ENCODE measurements at places on chromosomes 7 and 10.

- DNase-seq, result no peak
Observed at GRCh38 chr7:52955522-52955921, 79.9 kb upstream of the POM121L12 start.

DNA sequence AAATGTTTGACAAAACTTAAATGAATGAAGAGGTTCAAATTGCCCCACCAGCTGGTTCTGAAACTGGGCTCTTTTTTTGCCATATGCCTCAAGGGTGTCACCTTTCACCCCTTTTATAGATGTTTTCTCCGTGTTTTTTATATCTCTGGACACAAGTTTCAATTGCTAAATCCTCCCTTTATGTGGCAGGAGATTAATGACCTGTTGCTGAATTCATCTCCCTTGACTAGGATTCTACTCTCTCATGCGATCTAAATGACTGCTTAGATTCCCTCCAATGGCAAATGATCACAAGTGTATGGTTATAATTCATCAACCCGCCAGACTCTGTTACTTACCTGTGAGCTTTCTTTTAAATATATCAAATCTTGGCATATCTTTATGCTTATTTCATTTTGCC is 677.0 kb upstream of the POT1 start:
- DNase-seq, result no peak

DNA sequence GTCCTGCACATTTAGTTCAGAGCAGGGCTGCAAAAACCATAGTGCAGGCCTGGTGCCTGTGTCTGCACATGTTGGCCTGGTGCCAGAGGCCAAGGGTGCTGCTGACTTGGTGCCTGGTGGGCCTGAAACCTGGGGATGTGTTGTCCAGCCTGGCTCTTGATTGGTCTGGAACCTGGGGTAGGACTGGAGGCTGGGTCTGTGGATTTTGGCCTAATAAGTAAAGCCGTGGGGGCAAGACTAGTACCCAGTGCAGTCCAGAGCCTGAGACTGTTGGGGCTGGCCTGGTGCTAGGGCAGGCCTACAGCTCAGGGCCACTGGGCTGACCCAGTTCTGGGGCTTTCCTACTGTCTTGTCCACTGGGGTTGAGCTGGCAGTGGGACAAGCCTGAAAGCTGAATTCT is 817.9 kb downstream of the DNAJB9 start:
- DNase-seq, result no peak

DNA sequence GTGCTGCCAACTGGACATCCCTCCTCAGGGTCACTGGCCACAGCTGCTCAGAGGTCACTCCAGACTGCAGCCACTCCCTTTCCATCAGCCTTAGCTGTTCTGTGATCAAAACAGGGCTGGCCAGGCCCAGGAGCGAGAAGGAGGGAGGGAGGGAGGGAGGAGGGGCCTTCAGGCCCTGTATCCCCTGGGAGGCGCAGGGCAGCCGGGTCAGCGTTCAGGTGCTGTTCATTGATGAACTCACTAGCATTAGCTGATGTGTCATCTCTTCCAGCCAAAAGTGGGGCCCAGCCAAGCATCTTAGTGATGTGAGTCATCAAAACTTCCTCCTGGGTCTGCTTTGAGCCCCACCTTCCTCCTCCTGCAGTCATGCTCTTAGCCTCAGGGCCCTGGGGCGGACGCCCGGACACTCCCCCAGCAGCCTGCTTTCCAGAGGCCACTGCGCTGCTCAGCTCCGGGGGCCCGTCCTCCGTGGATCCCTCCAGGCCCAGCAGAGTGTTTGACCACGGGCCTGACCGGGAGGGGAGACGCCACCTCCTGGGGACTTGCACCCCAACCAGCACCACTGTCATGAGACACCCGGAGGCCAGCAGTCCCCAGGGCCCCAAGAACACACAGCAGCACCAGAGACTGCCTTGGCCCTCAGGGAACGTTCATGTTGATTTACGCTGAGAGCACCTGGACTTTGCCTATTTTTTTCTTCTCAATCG is 149.2 kb downstream of the PRKAG2 start:
- no peak for DNase-seq

DNA sequence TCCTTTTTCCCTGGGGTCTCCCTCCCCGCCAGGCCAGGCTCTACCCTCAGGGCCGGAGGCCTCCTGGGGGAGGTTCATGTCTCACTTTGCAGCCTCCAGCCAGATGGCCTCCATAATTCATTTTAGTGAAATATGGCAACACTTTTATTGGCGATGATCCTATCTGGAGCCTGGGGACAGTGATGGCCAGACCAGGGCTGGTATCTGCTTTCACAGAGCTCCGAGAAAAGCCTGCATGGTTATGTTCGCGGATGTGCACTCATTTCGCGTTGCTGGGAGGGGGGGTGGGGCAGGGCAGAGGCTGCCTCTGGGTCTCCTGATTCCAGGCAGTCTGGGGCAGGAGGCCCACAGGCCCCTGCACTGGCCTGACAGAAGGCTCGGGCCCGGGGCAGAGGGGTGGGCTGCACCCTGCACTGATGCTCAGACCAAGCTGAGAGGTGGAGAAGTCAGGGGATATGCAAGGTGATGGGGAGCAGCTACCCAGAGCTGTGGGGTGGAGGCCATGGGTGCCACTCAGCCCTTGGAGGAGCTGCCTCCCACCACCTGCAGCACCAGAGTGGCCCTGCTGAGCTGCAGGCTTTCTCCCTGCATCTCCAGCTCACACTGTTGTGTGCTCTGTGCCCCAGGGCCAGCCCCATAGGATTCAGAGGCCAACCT is 85.3 kb upstream of the RET start:
- no peak for DNase-seq

DNA sequence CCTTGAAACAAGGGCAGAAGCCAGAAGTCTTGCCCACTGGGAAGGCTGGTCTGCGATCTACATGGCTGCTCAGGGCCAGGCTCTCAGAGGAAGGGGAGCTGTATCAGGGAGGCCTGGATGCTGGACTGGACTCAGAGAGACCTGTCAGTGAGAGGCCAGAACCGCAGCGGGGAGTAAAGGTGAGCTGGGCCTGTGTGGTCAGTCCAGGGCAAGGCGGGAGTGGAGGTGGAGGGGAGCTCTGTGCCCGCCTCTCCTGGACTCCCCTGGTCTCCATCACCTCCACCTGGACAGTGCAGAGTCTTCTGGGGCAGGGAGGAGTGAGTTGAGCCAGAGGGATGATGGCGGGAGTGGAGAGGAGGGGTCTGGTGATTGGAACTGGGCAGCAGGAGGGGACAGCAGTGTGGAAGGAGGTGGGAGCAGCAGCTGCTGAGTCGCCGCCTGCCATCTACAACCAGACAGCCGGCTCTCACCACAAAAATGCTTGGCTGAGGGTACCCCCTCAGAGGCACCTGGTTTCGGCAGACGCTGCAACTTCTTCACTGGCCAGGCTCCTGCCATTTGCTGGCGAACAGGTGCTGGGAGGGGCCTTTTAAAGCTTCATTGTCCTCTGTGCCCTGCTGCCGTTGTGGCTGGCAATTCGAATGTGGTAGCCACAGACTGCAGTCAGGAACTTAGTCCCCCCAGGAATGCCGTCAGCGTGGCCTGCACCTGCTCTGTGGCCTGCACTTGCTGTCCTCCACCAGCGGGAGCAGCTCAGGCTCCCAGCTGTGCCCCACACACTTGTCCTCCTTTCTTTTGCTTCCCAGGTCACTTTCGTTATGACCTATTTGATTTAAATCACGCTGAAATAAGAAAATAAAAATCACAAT is 3.5 kb downstream of the RASSF4 start:
- no peak for DNase-seq

DNA sequence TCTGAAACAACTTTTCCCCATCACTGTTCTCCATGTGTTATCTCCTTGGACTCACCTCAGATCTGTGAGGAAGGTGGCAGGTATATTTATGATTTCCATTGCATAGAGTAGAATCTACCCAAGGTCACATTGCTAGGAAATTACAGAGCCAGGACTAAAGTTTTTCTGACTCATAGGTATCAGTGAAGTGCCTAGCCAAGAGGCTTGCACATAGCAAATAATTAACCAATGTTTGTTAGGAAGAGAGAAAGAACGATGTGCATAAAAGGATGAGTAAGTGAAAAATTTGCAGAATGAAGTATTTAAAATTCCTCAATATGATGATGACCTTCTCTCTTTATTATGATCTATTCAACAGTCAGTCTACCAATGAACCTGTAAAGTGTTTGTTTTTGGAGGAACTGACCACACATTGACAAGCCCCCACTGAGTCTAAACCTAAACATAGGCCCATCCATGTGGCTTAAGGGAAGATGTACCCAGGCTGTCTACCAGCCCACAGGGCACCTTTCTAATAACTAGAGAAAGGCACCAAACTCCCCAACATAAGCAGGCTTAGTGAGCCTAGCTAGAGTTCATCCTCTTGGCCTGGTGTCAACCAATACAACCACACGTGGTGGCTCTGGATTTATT is 252.9 kb upstream of the ZMIZ1 start:
- DNase-seq, result no peak

- DNase-seq, result peak; percentile 13
Observed at GRCh38 chr7:143884969-143885559, 16.9 kb downstream of the TCAF1 start.

DNA sequence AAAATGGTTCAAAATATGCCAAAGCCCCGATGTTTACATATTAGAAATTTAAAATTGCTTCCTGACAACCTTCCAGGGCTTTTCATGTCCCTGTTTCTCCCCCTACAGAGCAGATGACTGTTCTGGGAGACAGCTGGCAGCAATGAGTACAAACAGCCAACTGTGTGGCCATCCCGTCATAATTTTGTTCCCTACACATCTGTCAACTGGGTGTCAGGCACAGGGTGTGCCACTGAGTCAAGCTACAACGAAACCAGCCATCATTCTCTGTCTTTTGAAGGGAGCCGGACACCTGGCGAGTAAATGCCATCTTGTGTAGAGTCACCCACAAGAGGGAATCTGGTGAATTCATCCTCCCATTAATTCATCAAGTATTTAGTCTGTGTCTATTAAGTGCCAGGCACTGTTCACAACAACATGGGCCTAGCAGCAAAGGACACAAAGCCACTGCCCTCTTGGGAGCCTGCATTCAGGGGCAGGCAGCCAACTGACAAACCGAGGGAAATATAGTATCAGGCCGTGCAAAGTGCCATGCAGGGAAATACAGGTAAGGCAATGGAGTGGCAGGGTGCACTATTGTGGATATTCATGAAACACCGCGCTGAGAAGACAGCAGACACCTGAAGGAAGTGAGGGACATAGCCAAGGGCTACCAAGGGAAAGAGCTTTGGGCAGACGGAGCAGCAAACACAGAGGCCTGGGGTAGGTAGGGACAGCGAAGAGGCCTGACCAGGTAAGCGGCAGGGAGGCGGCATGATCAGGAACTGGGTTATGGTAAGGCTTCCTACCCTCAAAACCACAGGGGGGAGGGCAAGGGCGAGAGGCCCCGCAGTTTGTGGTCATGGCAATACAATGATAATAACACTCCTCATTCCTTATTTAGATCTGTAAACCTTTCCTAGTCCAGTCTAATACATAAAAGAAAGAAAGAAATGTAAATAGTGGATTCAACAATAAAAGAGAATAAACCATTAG is 213.6 kb downstream of the FAM107B start:
- no peak for DNase-seq

DNA sequence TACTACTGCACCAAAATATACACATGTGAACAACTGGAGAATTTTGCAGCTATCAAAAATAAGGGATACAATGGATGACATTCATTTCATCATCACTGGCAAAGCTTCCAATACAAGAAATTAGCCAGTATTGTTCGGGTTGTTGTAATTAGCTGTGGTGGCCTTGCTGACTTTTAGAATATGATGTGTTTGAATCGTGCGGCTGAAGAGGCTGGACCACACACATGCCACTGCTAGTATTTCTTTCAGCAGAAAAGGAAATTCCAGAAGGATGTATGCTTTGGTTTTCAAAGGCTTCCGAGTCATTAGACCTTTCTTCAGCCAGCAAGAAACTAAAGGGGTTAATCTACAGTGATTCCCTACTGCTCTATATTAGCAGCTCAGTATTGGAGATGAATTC is 16.6 kb downstream of the RPP38 start:
- no peak for DNase-seq

GRCh38 chr7:14687777-14688176 is 214.8 kb downstream of the DGKB start:
- no peak for DNase-seq
